ENCODE measurements at places on chromosomes 11 and 22.

GRCh38 chr11:42544726-42545125, 767.1 kb upstream of the API5 start:
- DNase-seq = no peak

GRCh38 chr22:49970528-49971231, 10.1 kb downstream of the PIM3 start:
- DNase-seq = peak; percentile 98

DNA sequence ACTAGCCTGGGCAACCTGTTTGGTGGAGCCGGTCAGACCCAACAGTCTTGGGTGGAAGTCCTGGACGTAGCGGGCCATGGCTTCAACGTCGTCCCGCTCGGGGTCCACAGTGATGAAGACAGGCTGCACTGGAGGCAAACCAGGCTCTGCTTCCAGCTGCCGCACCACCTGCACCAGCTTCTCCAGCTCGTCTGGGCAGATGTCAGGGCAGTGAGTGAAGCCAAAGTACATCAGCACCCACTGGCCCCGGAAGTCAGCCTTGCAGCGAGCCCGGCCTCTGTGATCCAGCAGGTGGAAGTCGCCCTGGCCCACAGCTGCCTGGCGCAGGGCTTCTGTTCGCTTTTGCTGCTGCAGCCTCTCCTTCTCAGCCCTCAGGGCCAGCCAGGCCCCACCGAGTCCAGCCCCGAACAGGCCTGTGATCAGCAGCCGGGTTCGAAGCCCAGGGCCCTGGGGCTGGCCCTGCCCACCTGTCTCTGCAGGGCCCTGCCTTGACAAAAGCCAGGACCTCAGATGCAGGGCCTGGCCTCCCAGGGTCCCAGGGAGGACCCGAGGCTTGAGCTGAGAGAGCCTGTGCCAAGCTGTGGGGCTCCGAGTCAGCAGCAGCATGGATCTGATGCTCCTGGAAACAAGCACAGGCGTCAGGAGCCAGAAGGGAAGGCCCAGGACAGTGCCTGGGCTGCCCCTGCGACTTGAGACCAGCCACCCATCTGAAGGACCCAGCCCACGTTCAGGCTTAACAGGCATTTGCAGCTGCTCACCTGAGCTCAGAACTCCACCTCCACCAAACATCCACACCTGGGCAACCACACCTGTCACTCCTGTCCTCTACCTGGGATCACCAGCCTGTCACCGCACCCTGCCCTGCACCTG, 1.4 kb downstream of the SCO2 start:
- no peak for DNase-seq

GRCh38 chr11:95713428-95713827, 76.2 kb downstream of the FAM76B start:
- DNase-seq = no peak

GRCh38 chr11:62273789-62274275, 3.9 kb downstream of the SCGB2A2 start:
- no peak for DNase-seq

DNA sequence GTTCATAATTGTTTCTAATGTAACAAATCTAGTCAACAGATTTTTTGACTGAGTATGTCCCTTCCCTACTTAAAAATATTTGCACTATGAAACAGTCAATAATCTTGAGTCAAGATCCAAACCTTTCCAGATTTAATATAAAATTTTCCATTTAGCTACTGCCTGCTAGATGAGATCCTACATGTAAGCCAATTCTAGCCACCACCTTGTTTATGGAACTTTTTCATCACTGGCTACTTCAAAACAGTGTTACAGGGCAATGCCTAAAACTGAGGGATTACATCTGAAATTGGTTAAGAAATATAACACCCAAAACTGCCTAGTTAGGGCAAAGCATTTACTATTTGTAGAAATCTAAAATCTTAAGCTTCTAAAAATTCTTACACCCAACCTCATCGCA, 10.5 kb upstream of the FUT4 start:
- DNase-seq = no peak

- no peak for DNase-seq
Observed at GRCh38 chr11:41954034-41954433, 494.6 kb upstream of the LRRC4C start.

DNA sequence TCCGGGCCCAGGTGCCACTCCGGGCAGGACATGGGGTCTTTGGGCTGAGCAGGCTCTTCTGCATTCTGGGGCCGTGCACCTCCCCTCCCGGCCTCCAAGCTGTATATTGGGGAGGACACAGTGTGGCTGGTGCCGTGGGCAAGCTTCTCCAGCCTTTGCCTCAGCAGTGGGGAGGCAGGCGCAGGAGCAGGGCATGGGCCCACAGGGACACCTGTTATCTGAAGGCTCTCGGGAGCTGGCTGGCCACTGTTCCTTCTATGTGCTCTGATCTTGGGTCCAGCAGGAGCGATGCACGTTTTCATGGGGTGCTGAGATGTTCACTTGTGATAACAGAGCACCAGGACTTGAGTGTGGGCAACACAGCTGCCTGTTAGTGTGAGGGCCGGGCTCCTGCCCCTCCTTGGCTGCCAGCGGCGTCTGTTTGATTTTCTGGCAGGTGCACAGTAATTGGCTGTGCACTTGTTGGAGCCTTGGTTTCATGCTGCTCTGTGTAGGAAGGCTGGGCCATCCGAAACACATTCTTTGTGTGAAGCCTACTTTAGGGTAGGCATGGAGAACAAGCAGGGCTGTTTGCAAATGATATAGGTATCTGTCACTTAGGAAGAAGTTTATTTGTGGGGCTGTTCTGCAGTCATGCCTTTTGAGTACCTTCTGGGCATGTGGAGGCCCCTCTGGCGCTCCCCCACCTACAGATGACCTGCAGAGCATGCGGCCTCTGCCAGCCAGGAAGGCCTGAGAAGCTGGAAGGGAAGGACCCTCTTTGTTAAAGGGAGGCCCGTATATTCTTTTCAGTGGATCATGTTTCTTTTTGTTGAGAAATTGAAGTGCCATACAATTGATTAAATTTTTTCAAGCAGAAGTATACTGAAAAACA, 201.5 kb downstream of the TBC1D22A start:
- DNase-seq = no peak

GRCh38 chr22:44628835-44629234, 73.2 kb upstream of the PRR5 start:
- no peak for DNase-seq

GRCh38 chr11:110490886-110491285, 61.1 kb downstream of the FDX1 start:
- no peak for DNase-seq

GRCh38 chr11:113992459-113993110, 17.7 kb downstream of the HTR3A start:
- DNase-seq = no peak

DNA sequence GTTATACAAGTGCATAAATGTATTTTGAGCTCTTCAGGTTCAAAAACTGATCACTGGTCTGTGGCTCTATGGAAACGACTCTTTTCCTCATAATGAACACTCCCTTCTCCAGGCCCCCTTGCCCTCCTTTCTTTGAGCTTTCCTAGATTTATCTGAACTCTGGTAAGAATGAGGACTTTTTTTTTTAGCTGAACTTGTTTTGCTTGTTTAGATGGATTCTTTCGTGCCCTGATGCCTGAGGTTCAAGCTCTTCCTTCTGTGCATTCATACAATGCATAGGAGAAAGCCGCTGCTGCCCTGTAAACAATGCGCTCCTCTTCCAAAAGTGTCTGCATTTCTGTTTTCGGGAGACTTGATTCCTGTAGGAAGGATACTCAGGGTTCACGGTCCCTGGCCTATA, 205.1 kb downstream of the TENM4 start:
- DNase-seq = no peak

- DNase-seq = no peak
Observed at GRCh38 chr11:96130061-96130620, 206.2 kb upstream of the MTMR2 start.

DNA sequence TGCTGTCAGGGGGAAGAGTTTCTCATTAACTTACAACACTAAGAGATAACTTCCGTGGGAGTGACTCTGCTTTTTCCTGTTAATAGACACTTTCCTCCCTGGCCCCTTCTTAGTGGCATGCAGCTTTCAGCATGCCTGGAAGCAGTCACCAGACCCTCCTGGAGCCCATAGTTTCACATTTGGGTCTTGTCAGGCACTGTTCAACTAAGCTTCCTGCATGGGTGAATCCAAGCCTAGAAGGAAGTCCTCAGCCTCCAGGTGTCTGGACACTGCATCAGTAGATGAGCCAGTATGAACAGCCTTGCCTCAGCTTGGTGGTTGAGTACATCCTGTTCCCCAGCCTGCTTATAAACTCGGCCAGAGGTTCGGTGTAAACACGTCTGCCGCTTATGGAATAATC, 68.1 kb downstream of the PPP6R3 start:
- no peak for DNase-seq

- peak; percentile 64 for DNase-seq
Observed at GRCh38 chr11:3014057-3014938, 22.2 kb upstream of the NAP1L4 start.

DNA sequence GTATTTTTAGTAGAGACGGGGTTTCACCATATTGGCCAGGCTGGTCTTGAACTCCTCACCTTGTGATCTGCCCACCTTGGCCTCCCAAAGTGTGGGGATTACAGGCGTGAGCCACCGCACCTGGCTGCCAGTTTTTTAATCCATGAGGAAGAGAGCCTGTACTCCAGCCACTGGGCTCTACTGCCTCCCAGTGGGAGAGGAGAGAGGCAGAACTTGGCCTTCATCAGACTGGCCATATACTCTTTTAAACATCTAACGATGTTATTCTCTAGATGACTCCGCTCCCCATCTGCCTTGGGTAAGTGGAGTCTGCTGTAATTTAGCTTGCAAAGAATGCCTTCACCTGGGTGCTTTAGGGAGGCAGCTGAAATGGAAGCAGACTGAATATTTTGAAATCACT, 34.6 kb downstream of the SLC6A5 start:
- DNase-seq = no peak

DNA sequence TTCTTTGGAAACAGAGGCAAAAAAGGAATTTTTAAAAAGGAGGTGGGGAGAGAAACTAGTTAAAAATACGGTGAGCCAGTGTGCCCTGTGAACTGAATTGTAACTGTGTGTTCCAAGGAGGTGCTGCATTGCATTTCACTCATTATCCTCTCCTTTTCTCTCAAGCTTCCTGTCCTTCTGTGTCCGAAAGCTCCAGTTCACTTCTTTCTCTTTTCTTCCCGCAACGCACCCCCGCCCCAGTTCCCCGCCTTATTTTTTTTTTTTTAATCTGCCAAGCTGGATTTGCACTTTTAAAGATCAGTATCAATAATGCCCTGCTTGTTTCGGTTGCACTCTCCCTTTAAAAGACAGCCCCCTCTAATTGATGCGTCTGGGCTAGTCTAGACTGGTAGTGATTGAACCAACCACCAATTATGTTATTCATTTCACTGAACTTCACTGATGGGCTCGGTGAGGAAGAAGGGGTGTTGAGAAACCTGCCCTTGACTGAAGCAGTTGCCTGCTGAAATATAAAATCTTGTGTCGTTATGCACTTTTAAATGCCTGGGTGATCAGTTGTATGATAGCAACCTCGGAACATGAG, 18.5 kb downstream of the BLID start:
- DNase-seq = no peak

GRCh38 chr11:73152086-73152853, 10.2 kb upstream of the FCHSD2 start:
- no peak for DNase-seq

- no peak for DNase-seq
Observed at GRCh38 chr11:74380746-74381439, 17.3 kb downstream of the PGM2L1 start.

DNA sequence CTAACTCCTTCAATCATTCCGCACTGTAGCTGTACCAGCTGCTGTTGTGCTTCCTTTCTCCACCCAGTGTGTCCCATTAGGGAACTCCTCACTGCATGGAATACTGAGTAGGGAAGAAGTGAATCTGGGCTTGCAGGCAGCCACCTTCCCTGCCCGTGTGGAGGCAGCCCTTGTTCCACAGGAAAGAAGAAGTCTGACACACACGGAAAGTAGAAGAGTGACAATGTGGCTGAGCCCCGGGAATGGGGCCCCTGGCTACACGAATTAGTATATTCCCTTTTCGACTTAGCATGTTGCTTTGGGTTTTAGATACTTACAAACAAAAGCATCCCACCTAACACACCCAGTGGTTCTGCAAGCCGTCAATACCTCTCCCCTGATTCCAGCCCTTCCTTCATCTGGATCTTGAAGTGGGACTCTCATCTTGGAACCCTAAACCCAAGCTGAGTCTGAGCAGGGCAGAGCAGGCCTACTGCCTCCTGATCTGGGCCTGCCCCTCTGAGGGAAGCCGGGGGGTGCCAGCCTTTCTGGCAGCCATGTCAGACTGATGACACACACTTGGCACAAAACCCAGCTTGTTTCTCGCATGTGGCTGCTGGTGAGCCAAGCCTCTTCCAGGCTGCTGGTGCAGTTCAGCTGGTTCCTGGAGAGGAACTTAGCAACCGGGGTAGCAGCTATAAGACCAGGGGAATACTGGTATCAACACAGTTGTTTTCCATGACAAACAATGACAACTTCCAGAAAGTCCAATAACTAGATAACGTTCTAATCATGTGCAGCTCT, 71.6 kb downstream of the C11orf58 start:
- DNase-seq = no peak

- no peak for DNase-seq
Observed at GRCh38 chr22:45225732-45226502, 14.8 kb downstream of the KIAA0930 start.

DNA sequence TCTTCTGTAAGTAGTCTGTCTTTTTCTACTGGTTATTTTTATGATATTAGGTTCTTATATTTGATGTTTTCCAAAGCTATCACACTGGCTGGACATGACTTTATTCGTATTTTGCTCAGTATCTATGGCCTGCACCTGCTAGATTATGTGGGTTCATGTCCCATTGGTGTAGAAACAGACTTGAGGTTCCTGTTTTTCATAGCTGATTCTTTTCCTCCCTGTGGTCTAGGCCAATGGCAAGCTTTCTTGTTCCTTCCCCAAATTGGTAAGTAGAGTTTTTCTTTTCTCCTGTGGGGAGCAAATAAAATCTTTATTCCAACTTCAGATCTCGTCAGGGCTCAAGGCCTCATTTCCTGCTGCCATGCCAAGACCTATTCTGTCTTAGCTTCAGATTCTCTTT, 30.2 kb upstream of the SWAP70 start:
- no peak for DNase-seq

GRCh38 chr22:40425082-40425481, 54.7 kb downstream of the SGSM3 start:
- DNase-seq = no peak

DNA sequence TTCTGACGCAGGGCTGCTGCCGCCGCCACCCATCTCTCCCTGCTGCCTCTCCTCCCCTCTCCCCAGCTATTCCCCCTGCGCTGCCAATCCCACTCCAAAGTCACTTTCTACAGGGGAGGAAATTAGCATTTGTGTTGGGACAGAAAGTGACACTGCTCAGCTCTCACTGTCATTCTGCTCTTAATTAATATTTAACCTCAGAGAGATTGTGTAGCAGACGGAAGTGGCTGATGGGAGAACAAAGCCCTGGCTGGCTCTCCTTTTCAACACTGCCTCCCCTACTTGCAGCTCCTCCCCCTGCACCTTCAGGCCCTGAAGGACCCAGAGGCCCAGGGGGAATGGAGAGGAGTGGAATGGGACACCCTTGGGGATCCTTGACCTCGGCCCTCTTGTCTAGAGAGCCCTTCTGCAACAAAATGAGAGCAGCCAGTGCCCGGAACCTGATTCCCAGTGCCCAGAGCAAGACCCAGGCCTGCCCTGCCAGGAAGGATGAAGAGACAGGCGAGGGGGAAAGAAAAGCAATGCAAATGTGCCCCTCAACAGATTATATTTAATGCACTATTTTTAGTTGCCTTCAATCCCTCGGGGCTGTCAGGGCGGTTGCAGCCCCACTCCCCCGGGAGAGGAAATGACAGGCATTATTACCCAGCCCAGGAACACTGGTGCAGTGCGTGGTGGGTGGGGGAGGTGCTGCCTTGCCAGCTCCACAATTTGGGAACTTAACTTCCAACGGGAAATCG, 14.6 kb upstream of the NRGN start:
- DNase-seq = no peak

- DNase-seq = no peak
Observed at GRCh38 chr22:25959818-25960774, 209.2 kb upstream of the SEZ6L start.
